ENCODE measurements at places on chromosomes 4 and X.
A peak's percentile ranks its signal among the peaks of the same experiment; 100 is the strongest.

DNA sequence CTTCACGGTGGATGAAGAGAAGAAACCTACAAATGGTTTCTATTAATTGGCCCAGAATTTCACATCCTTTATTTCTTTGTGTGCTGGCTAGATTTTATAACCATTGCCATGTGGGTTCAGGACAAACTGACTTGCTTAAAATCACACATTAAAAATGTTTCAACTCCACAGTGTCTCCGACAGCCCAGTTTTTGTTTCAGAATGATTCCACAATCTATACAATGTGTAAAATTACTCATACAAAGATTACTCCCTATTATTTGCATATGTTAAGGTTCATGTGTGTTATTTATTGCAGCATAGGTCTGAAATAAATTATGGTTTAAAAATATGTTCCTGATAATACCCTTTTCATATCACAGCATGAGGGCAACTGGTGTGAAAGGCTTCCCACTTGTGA is 20.6 kb downstream of the DCHS2 start:
- DNase-seq: no peak

- DNase-seq: no peak
Measured at GRCh38 chr4:103292959-103293358, 94.8 kb upstream of the CENPE start.

DNA sequence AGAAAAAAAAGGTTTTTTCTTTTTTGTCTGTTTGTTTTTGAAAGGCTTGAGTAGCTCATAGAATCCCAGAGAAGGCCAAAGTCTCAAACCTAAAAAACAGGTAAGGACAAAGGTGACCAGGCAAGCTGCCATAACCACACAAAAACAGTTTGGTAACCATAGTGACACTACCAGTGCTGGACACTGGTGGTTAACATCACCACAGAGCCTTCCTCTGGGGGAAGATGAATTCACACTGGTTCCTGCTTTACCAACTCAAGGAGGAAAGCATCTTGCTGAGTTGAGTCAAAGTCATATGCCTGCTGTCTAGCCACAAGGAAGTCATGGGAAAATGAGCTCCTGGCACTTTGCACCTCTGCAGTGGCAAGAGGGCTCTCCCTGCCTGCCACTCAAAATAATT is 32.5 kb downstream of the IDS start:
- no peak for DNase-seq

GRCh38 chrX:136386826-136387225 is 86.1 kb downstream of the ADGRG4 start:
- DNase-seq: no peak

- no peak for DNase-seq
Measured at GRCh38 chrX:78923198-78924015, 21.8 kb upstream of the P2RY10 start.

GRCh38 chrX:107626481-107626880 is 1.8 kb upstream of the PRPS1 start:
- DNase-seq: no peak

DNA sequence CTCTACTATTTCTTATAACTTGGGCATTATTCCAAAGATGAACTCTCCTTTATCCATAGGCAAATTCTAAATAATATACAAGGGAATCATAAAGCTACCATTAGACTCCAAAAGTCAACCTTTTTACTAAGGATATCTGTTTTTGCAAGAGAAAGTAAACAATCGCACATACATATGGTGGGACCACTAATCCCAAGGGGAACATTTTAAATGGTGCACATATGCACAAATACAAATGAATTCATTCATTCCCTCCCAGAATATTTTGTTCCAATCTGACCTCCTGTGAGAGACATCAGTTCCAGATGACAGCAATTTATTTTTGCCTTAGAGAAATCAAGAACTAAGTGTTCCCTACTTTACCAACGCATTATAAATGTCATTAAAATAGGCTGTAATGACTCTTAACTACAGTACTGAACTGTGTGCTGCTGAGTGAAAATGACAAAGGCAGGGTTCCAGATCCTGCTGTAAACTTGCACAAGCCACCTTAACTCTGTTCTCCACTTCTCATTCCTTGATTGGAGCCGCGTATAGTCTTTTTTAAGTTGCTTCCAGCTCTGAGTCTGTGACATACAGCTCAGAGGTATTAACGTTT is 2.0 kb downstream of the DHX15 start:
- no peak for DNase-seq

GRCh38 chr4:122796801-122797404 is 29.7 kb upstream of the FGF2 start:
- DNase-seq: peak; percentile 63

GRCh38 chrX:72060921-72061490 is 70.7 kb downstream of the RTL5 start:
- no peak for DNase-seq
